Fibroblast of skin of scalp (primary cell): ENCODE measurements at places on chromosomes 12 and 14.

- DNase-seq = no peak
Observed at GRCh38 chr12:100398307-100398706, 41.4 kb downstream of the SLC17A8 start.

DNA sequence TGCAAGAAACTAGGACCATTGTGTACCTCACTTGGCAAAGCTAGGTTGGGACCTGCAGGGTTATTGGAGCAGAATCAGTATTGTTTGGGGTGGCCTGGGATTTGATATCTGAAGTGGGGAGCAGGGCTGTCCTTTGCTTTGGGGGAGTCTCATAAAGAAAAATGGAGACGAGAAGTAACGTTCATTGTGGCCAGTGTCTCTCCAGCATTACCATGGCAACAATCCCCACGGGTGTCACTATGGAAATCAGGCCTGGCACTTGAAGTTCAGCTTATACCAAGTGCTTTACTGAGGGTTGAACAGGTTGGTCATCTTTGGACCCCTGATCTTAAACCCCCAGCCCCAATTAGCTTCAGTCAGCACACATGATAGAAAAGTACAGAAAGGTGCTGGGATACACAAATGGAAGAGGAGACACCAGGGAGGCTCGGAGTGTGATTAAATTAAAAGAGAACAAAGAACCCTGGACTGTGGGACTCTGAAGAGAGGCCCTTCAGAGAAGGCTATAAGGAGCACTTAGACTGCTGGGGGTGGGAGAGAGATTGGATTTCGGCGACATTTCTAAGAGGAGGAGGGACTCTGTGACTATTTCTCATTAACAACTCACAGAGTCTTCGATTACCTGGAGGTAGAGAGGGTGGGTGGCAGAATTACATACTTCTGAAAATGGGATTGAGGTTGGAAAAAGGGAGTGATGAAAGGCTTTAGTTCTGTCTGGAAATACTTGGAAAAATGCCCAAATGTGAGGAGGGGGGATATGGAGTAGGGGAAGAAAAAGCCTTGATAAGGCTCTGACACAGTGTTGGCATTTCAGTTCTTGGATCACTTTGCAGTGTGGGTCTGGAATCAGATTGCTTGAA, 3.7 kb downstream of the KIF5A start:
- no peak for DNase-seq

DNA sequence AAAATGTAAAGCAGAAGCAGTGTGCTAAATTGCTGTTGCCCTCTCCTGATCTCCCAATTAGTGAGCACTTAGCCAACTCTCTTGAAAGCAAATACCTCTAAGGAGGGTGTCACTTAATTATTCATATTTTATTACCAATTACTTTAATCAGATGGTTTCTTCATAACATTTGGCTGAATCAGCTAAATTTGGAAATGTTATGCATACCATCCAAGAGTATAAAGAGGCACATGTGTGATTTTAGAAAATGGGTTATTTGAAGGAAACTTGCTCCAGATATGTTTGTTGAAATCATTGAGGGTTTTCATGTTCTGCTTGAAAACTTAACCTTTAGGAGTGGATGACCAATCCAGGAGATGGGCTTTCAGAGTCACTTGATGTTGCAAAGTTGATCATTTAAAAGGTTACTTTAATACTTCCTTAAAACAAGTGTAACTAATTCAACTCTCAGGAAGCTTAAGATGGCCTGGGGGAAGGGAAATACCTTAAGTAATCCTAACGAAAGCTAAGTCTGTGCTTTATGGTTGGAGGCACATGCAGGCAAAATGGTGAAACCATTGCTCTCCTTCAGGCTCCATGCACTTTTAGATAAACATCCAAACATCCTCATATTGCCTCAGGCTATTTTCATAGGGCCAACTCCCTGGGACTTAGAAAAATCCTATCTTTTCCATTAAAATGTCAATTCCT, 434.5 kb downstream of the MDGA2 start:
- DNase-seq = no peak

- peak; percentile 93 for DNase-seq
Observed at GRCh38 chr12:43285159-43285598, 266.8 kb downstream of the ADAMTS20 start.

DNA sequence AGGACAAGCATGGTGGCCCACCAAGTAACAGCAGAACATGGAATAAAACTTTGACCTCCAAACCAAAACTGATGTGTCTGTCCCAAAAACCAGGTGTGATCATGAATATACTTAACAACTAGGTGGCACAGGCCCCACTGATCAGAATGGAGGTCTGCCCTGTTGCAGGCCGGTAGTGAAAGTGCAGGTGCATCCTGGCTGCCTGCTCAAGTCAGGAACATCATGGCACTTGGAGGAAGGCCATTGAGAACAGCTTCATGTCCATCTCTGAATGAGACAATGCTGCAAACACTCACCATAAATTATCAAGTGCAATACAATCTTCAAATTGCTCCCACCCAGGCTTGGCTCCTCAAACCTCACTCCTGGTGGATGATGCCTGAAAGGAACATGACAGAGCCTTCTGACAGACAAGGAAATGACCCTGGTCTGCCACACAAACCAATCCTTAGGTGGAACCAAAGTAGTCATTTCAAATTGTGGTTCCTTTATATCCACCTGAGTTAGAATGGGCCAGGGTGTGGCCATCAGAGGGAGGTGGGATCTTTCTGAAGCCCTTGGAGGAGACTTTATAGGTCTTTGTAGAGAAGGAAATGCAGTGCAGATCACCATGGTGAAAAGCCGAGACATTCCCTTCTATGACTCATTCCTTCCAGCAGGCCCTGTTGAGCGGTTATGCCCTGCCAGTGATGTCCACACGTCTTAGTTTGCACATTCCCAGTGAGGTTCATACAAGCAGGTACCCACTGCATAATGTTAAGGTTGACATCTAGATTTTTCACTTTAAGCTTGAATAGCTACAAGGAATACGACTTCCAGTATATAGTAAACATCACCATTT, 36.0 kb downstream of the EGLN3 start:
- DNase-seq = peak; percentile 50

- no peak for DNase-seq
Observed at GRCh38 chr14:84969501-84969900, 560.4 kb upstream of the FLRT2 start.

GRCh38 chr12:53308276-53308675, 8.8 kb downstream of the MYG1 start:
- no peak for DNase-seq

- no peak for DNase-seq
Observed at GRCh38 chr12:87304406-87304805, 724.8 kb downstream of the C12orf50 start.

GRCh38 chr12:121499929-121500793, 80.7 kb downstream of the KDM2B start:
- DNase-seq = peak; percentile 66

- DNase-seq = no peak
Observed at GRCh38 chr12:26252946-26253345, 57.6 kb downstream of the SSPN start.

- peak; percentile 82 for DNase-seq
Observed at GRCh38 chr12:106309671-106310505, 7.4 kb downstream of the TCP11L2 start.

GRCh38 chr12:120943482-120943881, 34.9 kb upstream of the HNF1A start:
- DNase-seq = no peak

DNA sequence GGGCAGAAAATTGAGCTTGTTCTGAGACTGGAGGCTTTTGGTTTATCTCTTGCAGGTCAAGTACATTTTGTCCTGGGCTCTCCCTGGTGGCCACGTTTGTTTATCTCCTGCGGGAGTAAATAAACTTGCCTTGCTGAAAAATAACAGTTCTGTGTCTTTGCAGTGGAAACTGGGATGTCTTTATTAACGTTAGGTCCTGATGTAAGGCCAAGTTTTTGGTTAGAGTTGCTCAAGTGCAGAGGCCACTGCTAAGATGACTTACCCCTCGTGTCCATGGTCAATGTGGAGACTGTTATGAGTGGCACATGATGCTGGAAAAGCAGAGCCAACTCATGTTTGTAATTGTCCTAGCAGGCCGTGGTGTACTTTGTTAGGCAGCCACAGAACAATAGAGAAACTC, 3.8 kb downstream of the PTPN11 start:
- no peak for DNase-seq

DNA sequence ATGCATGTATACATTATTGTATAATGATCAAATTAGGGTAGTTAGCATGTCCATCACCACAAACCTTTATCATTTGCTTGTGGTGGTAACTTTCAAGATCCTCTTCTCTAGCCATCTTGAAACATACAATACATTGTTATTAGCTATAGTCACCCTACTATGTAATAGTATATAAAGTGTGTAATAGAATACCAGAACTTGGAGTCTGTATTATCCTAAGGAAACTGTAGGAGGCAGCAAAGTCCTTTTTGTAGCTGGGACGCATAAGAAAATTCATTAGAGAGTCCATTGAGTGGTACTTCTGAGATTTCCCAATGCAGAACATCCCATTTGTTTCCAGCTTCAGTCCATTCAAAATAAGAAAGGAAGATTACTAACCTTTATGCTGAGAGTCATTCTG, 325.9 kb upstream of the LRFN5 start:
- DNase-seq = no peak

GRCh38 chr14:20469890-20470602, 840 bp downstream of the PNP start:
- peak; percentile 55 for DNase-seq

- DNase-seq = no peak
Observed at GRCh38 chr12:94623161-94623920, 27.0 kb downstream of the TMCC3 start.

GRCh38 chr12:95072900-95073697, at the start of gene NR2C1:
TSS of gene NR2C1 (minus strand) at chr12:95073618. CDS start at chr12:95067384, 6,234 bp downstream.
- peak; percentile 94 for DNase-seq

DNA sequence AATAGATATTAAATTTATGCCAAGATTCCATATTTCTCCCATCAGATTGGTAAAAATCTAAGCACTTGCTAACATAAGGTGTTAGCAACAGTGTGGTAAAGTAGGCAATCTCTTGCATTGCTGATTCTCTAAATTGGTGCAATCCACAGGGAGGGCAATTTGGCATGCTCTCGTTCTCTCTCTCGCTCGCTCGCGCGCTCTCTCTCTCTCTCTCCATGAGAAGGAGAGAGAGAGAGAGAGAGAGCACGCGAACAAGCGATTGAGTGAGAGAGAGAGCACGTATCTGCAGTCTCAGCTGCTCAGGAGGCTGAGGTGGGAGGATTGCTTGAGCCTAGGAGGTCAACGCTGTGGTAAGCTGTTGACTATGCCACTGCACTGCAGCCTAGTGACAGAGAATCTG, 25.9 kb downstream of the PSEN1 start:
- DNase-seq = no peak

DNA sequence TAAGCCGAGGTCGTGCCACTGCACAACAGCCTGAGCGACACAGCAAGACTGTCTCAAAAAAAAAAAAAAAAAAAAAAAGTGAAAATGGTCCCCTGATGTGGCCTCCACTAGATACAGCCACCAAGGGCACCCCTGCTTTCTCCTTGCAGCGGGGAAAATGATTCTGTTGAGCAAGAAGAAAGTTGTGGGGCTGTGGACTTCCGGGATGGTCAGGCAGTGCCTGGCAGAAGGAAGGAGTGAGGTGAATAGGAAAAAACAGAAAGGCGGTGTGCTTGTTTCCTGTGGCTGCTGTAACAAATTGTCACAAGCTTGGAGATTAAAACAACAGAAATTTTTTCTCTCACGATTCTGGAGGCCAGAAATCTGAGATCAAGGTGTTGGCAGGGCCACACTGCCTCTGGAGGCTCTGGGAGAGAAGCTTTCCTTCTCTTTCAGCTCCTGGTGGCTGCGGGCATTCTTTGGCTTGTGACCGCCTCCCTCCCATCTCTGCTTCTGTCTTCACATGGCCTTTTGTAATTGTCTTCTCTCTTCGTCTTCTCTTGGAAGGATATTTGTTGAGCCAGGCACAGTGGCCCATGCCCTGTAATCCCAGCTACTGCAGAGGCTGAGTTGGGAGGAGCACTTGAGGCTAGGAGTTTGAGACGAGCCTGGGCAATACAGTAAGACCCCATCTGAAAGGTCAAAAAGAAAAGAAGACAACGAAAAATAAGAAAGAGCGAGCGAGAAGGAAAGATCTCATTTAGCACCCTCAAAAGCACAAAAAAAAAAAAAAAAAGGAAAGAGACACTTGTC, 116.6 kb upstream of the MED13L start:
- DNase-seq = no peak

DNA sequence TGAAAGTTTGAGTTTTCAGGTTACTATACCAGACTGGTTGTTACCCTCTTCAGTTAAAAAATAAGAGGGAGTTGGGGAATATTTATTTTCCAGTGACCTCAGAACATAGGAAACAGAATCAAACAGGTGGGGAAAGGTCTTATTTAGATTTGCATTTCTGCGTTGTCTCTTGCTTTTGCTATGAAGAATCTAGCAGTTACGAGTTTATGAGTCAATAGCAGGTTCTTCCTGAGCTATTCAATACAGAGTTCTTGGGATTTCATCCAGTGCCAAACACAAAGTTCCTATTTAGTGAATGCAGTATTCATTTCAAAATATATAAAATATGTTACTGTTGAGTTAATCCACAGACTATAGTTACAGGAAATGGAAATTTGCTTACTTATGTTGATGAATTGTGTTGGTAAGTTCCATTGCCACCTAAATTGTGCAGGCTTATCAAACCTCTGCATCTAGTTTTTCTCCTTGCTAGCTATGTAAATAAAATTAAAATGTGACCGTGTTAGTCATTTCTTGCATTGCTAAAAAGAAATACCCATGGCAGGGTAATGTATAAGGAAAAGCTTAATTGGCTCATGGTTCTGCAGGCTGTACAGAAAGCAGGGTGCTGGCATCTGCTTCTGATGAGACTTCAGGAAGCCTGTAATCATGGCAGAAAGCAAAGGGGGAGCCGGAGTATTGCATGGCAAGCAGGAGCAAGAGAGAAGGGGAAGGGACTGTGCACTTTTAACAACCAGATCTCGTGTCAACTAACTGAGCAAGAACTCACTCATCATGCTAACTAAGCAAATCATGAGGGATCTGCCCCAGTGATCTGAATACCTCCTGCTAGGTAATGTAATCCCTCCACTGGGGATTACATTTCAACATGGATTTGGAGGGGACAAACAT, 110.2 kb downstream of the KTN1 start:
- DNase-seq = no peak

DNA sequence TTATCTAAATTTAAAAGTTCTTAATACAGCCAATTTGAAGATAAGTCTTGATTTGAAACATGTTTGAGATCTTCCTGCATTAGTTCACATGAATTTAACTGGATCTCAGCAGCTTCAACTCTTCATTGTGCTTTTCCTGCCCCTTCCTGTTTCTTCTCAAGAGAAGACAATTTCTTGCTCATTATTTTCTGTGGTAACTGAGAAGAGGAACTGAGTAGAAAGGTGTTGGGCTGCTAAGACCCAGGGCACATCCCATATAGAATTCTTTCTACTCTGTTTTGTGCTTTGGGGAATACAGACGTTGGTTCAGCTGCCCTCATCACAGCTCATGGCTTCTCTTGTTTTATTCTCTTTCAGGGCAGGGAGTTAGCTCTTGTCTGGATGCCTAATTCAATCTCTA, 110.2 kb downstream of the SNAPC1 start:
- DNase-seq = no peak
